GDM1 (cell line): ENCODE measurements at places on chromosomes 4 and X.

DNA sequence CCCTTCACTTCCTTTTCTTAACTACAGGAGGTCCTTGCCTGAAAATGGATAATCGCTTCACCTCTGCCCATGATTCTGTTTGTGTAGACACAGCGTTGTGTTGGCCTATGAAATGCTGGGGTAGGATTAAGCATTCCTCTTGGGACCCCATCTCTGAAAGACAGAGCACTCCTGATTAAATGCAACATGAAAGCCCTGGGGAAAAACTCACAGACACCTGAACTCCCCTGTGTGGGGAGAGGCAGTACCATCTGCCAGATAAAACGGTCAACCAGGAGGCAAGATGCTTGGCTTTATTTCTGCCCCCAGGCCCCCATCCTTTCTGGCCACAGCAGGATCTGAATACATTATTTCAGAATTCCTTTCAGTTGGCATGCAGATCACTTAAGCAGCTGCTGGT, 1.9 kb downstream of the LGI2 start:
- DNase-seq, result no peak

DNA sequence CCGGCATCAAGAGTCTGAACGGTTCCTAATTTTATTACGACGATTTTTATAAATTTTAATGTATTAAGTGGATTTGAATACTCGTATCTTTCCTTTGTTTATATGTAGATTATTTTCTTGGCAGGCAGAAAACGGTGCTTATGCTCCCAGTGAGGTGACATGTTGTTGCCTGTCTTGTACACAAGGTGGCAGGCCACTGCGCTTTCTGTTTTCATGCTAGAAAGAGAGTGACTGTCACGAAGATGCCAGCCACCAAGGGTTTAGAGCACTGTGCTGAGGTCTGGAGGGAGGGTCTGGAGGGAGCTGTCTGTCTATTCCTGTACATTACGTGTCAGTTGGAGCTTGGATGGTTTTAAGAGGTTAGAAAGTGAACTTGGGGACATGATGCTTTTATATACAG, 87.7 kb downstream of the SHROOM2 start:
- no peak for DNase-seq

GRCh38 chr4:40672528-40673522, 43.2 kb upstream of the RBM47 start:
- peak; percentile 60 for DNase-seq

DNA sequence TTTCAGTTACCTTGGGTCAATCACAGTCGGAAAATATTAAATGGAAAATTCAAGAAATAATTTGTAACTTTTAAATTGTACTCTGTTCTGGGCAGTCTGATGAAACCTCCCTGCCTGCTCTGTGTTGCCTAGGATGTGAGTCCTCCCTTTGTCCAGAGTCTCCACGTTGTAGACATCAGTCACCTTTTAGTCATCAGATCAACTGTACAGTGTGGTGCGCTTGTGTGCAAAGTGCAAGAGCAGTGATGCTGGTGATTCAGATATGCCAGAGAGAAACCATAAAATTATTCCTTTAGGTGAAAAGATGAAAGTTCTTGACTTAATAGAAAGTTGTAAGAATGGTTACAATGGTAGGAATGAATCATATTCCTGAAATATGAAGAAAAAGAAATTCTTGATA, 1.4 kb downstream of the SPATA4 start:
- no peak for DNase-seq
